Amniotic stem cell (primary cell): ENCODE measurements at places on chromosomes 3 and 15.
A peak's percentile ranks its signal among the peaks of the same experiment; 100 is the strongest.

- DNase-seq = no peak
Observed at GRCh38 chr3:110101361-110101760, 764.0 kb upstream of the DPPA4 start.

GRCh38 chr3:175713268-175713667 lies 854.1 kb downstream of the NAALADL2 start:
- no peak for DNase-seq

GRCh38 chr3:159929171-159930141 lies 59.2 kb upstream of the IL12A start:
- peak; percentile 37 for DNase-seq

- DNase-seq = no peak
Observed at GRCh38 chr3:173583496-173583895, 186.0 kb downstream of the NLGN1 start.

DNA sequence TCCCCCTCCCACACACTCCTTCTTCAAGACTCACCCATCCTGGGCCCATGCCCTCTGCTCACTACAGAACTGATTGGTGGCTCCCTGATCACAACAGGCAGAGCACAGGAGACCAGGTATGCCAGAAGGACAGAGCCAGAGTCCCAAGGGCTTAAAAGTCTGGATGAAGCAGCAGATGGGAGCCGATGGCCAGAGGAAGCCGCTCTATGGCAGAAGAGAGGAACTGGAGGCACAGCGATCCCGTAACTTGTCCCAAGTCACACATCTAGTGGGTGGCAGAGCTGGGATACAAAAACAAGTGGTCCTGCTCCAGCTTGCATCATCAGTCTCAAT lies 20.7 kb downstream of the ITGA11 start:
- no peak for DNase-seq

GRCh38 chr15:45021348-45021747 lies 1.6 kb upstream of the SORD start:
- DNase-seq = no peak

DNA sequence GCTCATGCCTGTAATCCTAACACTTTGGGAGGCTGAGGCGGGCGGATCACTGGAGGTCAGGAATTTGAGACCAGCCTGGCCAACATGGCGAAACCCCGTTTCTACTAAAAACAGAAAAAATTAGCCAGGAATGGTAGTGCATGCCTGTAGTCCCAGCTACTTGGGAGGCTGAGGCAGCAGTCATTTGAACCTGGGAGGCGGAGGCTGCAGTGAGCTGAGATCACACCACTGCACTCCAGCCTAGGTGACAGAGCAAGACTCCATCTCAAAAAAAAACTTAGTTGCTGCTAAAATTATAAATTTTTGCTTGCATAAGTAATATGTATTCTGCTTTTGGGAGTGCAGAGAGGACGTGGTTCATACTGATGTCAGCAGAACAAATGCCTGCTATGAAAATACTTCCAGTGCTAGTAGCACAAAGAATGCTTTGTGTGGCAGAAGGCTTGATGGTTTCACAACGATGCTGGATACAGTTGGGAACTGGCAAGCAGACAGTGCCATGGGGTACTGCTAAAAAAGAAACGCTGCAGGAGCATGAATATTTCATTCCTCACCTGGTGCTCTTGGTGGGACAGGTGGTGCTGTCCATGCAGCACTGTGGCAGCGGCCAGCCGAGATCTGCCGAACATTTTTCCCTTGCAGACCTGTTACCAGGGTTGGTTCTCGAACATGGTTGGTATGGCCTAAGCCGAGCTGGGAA lies 31.1 kb downstream of the FBXL22 start:
- DNase-seq = no peak

GRCh38 chr15:27353856-27354255 lies 382.9 kb downstream of the GABRG3 start:
- DNase-seq = no peak

GRCh38 chr3:29334706-29335105 lies 53.8 kb downstream of the RBMS3 start:
- no peak for DNase-seq
